Stimulated activated CD4-positive, alpha-beta T cell treated with anti-CD3 and anti-CD28 coated beads, Interleukin-12 subunit alpha, Interleukin-12 subunit beta, amount 100 ng/mL, for 24 hours (primary cell): ENCODE measurements at places on chromosomes 12 and 14.
A peak's percentile ranks its signal among the peaks of the same experiment; 100 is the strongest.

- DNase-seq: no peak
Measured at GRCh38 chr14:89291351-89291940, 125.6 kb downstream of the FOXN3 start.

- no peak for DNase-seq
Measured at GRCh38 chr14:101019541-101019940, 116.0 kb upstream of the RTL1 start.

- no peak for DNase-seq
Measured at GRCh38 chr12:81416571-81416970, 338.7 kb downstream of the ACSS3 start.

- no peak for DNase-seq
Measured at GRCh38 chr12:52369211-52369610, 1.9 kb upstream of the KRT85 start.

DNA sequence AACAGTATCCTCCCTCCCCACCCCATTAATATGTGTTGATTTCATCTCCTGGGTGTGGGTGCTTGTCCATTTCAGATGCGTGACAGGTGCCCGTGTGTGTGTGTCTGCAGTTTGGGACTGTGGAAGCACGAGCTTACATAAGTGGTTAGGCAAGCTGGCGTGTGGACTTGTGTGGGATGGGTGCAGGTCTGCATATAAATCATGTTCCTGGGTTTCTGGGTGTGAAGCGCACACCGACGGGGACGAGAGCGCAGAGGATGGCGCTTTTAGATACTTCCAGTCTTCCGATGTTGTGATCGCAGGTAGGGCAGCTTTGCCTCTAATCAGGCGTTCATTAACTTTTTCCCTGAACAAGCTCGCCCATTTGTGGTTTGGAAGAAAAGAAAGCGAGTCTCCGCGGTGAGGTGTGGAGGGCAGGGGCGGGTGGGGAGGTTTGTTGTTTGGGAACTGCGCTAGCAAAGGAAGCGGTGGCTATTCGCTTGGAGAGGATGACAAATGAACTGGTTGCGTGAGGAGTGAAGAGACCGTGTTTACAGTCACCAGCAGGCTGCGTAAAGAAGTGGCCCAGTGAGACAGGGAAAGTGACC lies 865 bp downstream of the RGS6 start:
- no peak for DNase-seq

DNA sequence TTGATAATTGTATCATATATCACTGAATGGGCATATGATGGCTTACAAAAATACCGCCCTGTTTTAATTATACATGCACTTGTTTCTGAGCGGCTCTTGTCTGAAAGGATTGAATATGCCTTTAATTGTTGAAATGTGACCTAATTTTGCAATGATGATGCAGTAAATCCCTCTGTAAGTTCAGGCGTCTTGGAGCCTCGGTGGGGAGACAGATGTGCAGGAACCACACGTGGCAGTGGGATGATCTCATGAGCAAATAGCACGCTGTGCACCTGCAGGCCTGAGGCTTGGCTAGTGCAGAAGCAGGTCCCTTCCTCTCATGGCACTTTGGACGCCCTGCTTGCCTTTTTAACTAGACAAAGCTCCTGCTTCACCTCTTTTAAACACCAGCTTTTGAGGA lies 49.3 kb upstream of the ASPG start:
- no peak for DNase-seq

- DNase-seq: no peak
Measured at GRCh38 chr12:131698286-131698685, 12.6 kb upstream of the SFSWAP start.

DNA sequence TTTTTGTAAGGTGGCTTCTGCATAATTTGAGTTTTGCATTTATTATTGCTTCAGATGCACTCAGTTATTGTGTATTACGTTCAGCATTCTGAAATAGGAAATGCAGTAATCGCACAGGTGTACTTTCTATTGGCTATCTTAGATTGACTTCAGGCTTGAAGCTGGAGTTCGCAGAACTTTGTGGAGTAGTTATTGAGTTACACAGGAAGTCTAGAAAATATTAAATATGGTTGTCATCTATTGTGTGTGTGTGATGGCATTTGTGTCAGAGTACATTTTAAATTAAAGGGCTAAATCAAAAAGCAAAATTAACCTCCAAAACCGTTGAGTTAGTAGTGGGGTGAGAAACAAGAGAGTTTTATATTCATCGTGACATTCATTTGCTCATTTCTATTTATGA lies 2.7 kb downstream of the ARID2 start:
- DNase-seq: no peak

DNA sequence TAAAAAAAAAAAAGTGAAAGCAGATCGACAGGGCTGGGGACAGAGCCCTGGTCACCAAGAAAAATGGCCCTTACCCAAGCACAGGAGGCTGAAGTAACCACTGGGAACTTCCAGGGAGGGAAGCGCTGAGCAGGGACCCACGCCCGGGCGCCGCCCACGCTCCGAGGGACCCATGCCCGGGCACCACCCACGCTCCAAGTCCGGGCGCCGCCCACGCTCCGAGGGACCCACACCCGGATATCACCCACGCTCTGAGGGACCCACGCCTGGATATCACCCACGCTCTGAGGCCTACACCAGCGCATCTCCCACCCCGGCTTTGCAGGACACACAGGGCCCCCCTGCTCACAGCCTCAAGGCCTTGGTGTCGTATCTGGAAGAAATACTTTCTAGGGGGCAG lies 25.7 kb downstream of the CHGA start:
- no peak for DNase-seq

GRCh38 chr12:107107381-107107780 lies 14.0 kb upstream of the CRY1 start:
- DNase-seq: no peak

GRCh38 chr14:70425354-70425753 lies 8.5 kb upstream of the SYNJ2BP start:
- DNase-seq: no peak

- DNase-seq: no peak
Measured at GRCh38 chr14:69685716-69686115, 74.3 kb downstream of the SUSD6 start.

DNA sequence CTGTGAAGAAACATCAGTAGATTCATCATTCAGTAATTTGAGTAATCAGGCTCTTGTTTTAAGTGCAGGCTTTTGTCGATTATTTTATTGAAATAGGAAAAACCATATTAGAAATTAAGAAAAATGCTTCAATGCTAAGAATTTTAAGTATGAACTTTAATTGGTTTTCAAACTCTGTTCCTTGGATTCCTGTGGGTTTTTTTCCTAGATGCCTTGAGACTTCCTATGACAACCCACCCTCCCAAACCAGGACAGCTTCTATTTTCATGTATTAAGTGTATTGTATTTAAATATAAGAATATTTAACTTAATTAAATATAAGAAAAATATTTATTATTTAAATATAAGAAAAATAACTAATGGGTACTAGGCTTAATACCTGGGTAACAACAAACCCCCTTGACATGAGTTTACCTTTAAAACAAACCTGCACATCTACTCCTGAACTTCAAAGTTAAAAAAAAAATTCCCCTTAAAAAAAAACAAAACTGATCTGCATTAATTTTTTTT lies 3.0 kb downstream of the ARHGAP5 start:
- no peak for DNase-seq

GRCh38 chr12:108442067-108442466 lies 73.0 kb upstream of the FICD start:
- DNase-seq: no peak

DNA sequence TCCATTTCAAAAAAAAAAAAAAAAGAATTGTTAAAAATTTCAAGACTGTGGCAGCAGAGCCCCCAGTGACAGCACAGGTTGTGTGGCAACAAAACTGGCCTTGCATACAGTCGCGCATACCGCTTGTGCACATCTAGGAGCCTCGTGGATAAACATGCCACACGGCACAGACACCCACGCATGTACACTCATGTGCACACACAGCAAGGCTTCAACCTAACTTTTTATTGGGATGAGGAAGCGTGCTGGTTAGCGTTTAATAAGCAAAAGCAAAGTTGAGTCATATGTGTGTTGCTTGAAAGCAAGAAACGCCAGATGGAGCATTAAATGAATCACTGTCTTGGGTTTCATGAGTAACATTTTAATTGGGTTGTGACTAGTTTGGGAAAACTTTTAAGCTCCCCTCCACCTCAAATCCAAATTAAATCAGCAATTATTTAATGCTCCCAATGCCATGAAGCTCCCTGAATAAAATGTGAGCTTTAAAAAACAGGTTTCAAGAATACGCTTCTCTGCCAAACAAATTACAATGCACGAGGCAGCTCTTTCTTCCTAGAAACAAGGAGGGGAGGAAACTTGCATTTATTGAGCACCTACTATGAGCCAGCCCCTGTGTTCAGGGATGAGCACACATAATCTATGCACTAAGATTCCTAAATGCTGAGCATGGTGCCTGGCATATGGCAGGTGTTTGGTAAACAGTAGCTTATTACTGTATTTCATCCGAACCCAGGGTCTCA lies 35.7 kb upstream of the EML1 start:
- DNase-seq: no peak

DNA sequence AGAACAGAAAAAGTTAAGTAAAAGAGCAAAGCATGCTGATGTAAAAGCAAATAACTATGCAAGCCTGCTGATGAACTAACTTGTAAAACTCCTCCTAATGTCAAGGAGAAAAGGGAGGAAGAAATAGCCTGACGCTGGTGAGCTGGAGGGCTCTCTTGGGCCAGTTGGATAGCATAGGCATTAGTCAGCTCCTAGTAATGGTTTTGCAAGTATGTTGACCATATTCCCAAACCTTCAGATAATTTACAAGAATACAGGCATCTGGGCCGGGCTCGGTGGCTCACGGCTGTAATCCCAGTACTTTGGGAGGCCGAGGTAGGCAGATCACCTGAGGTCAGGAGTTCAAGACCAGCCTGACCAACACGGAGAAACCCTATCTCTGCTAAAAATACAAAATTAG lies 871.4 kb downstream of the C12orf50 start:
- no peak for DNase-seq

- no peak for DNase-seq
Measured at GRCh38 chr12:119594399-119594730, 791 bp downstream of the TMEM233 start.

GRCh38 chr12:21940549-21941505 lies at the start of gene ABCC9:
ABCC9 (minus strand) TSS chr12:21941426; CDS start chr12:21936674, 4,752 bp downstream.
- DNase-seq: peak; percentile 7

- no peak for DNase-seq
Measured at GRCh38 chr14:20998674-20999366, at the start of gene SLC39A2. SLC39A2 (plus strand) TSS chr14:20999293; CDS start chr14:20999447, 154 bp downstream.

DNA sequence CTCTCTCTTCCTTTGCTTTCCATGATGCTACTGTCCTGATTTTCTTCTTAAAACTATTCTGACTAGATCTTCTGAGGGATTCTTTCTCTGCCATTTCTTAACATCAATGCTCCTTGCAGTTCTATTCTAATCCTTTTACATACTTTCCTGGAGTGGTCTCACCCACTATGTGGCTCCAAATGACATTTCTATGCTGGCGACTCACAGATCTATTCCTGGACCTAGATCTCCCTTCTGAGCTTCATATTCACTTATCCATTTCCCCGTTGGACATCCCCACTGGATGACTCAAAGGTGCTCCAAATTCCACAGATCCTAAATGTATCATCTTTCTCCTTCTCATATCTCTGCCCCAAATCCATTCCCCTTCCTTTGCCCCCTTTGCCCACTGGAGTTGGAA lies 4.1 kb downstream of the TEP1 start:
- DNase-seq: no peak

DNA sequence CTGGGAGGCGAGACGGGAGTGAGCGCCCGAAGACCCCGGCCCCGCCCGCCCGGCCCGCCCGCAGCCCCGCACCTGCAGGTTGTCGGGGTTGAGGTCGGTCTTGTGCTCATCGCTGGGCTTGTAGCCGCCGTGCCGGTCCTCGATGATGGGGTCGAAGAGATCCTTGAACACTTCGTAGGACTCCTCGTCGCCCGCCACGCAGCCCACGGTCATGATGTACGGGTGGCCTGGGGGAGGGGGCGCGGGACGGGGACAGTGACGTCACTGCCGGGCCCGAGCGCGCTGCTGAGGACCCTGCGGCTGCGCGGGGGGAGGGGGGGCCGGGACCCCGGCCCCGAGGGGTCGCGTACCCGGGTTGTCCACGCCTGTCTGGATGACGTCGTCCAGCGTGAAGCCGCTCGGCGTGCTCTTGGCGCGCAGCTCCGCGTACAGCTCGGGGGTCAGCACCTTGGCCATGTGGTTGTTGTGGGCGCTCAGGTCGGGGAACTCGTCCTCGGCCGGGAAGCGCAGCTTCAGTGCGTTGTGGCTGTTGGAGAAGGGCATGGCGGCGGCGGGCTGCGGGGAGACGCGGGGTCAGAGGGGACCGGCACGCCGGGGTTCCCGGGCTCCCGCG lies 573 bp downstream of the CKB start:
- no peak for DNase-seq

DNA sequence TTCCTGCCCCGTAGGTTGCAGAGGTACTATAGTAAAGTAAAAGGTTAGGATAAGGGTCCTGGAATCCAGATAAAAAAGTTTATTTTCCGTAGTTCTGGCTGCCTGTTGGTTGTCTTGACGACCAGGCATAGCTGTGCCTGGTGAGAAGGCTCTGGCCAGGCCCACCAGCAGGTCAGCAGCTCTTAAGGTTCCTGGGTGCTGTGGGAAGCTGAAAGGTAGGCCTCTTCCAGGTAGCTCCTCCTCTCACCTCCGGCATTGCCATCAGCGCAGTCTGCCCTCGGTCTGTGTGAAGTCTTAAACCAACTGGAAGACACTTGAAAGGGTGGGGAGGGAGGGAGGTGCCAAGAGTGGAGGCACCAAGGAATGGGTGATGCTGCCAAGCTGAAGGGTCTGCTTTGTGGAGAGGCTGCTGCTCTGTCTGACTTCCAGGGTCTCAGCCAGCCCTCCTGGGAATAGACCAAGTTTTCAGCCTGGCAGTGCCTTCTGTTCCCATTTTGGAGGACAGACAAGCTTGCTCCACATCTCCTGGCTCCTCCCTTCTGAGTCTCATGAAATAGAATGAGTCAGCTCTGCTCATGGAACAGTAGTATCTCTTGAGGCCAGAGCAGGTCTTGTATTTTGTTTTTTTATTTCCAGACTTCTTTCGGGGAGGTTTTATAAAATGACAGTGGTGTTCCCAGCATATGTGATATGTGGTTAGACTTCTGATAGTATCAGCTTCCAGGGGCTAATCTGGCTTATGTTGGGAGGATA lies 5.2 kb upstream of the ACADS start:
- DNase-seq: no peak

DNA sequence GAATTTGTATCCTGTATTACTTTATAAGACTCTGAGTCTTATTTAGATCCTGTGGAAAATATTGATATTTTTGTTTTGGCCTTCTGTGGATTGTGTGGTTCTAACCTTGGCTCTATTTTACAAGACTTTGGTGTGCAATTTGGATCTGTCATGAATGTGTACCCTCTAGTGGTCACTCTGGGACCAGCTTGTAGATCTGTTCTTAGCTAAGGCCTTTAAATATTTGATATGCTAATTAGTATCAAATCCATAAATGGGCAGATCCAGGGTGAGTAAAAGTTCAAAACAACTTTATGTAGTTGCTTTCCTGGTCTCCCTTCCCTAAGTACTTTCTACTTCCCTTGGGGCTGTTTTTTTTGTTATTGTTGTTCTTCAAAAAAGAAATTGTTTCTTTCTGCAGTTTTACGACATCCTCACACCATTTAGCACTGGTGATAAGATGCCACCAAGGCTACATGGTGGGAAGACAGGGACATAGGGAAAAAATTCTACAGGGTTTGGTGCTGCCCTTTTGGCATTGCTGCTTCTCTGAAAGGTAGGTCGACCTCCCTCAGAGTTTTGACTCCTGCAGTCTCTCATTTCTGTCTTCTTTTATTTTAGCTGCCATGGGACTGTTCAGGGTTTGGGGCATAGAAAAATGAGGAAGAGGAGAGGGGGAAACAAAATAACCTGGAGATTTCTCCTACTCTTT lies 238.5 kb downstream of the GPHN start:
- DNase-seq: no peak

- DNase-seq: peak; percentile 8
Measured at GRCh38 chr12:12890543-12891079, 751 bp upstream of the GPRC5A start.
